ENCODE measurements at places on chromosomes 2 and 18. TPM values are rescaled to one million over a fixed set of nuclear protein-coding genes. Genes with fewer than 3 reads are reported as not detected.

FHOD3 gene
- total RNA-seq = not detected

GRCh38 chr2:169046440-169047151 lies 15.5 kb upstream of the ABCB11 start:
- H3K4me1 ChIP-seq = no peaks in the 10 kb centered on the region
- H3K4me3 ChIP-seq = no peak overlapping the region
- no peak overlapping the region for H3K27ac ChIP-seq
- no peaks in the 10 kb centered on the region for H3K36me3 ChIP-seq
- H3K27me3 ChIP-seq = no peaks in the 10 kb centered on the region

DNA sequence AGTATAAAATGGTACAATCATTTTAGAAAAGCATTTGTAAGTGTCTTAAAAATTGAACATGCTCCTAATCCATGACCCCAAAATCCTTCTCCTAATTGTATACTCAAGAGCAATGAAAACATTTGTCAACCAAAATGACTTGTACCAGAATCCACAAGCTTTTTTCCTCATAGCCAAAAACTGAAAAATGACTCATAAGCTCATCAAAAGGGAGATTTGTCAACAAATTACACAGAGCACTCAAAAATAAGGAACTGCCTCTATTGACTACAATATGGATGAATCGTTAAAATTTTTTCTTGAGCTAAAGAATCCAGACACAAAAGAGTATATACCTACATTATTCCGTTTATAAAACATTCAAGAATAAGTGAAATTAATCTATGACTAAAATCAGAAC lies 544.8 kb downstream of the ARHGAP15 start:
- H3K4me1 ChIP-seq = no peaks in the 10 kb centered on the region
- no peak overlapping the region for H3K27ac ChIP-seq
- peaks cover 4% of the 10 kb centered on the region for H3K36me3 ChIP-seq
- no peak overlapping the region for H3K4me3 ChIP-seq
- no peaks in the 10 kb centered on the region for H3K27me3 ChIP-seq
- no peak for DNase-seq

DNA sequence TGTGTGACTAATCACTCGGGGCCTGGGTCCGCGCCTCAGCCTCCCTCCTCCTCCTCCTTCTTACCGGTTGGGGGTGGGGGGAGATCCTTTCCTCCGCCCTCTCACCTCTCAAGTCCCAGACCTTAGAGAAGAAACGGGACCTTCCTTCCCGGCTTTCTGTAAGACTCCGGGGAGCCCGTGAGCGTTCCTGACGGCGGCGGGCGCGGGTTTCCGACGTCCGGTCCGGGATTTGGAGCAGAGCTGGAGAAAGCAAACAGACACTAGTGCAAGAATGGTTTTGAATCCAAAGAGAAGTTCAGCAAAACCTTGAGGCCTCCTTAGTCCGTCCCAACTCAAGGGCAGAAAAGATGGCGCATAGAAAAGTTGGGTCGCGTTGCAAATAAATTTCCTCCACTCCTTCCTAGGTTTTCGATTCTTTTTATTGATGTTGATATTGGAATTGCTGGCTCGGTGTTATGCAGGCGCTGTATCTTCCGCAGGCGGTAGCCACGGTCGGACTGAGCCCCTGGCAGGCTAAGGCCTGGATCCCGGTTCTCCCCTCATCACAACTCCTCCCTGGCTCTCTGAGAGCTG lies 2.0 kb downstream of the DLX1 start:
- H3K27ac ChIP-seq = no peak overlapping the region
- H3K36me3 ChIP-seq = no peaks in the 10 kb centered on the region
- peaks cover 57% of the 10 kb centered on the region for H3K4me1 ChIP-seq

- DNase-seq = no peak
- H3K27me3 ChIP-seq = no peaks in the 10 kb centered on the region
- H3K36me3 ChIP-seq = no peaks in the 10 kb centered on the region
- H3K4me3 ChIP-seq = no peak overlapping the region
- H3K27ac ChIP-seq = no peak overlapping the region
- H3K4me1 ChIP-seq = no peaks in the 10 kb centered on the region
These were observed 163.0 kb upstream of the PXDN start for GRCh38 chr2:1907291-1907690.

DNA sequence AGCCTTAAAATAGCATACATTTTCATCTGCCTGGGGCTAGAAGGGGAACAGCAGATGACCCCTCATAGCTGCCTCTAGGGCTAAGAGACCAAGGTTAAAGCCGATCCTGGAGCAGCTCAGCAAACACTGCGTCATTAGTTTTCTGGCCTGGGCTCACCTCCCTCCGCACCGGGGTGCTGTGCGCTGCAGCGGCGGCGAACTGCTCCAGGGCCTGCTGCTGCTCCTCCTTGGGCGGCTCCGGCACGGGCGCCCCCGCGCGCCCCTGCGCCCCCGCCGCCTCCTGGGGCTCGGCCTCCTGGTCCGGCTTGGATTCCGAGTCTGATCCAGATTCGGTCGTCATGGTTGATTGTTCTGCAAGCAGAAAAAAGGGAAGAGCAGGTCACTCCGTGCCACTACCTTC lies 55.0 kb downstream of the EPB41L3 start:
- H3K4me1 ChIP-seq = no peaks in the 10 kb centered on the region
- H3K36me3 ChIP-seq = no peaks in the 10 kb centered on the region
- H3K27ac ChIP-seq = no peak overlapping the region

- no peak for DNase-seq
- H3K4me3 ChIP-seq = no peak overlapping the region
- H3K27ac ChIP-seq = no peak overlapping the region
- no peaks in the 10 kb centered on the region for H3K4me1 ChIP-seq
These were observed 86.3 kb upstream of the FSHR start for GRCh38 chr2:49240608-49241007.

DNA sequence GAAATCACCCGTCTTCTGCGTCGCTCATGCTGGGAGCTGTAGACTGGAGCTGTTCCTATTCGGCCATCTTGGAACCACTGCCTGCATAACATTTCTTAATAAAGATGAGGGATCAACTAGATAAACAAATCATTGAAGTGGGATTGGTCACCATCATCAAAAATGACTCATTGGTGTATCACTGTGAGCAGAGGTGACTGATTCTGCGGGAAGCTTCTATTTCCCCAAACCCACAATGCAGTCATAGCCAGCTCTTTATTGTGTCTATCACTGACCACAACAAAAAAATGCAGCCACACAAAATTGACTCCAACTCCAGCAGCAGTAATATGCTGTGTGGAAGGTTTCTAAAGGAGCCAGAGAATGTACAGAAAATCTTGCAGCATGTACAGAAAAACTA lies 630.7 kb upstream of the HS6ST1 start:
- H3K36me3 ChIP-seq = no peaks in the 10 kb centered on the region
- H3K4me3 ChIP-seq = no peak overlapping the region
- H3K27ac ChIP-seq = no peak overlapping the region
- no peaks in the 10 kb centered on the region for H3K27me3 ChIP-seq

GRCh38 chr2:28391564-28392296 lies 928 bp upstream of the FOSL2 start:
- H3K27me3 ChIP-seq = no peaks in the 10 kb centered on the region
- peaks cover 29% of the 10 kb centered on the region for H3K4me1 ChIP-seq
- H3K36me3 ChIP-seq = no peaks in the 10 kb centered on the region
- no peak for DNase-seq
- peak overlapping the region; percentile 89 for H3K27ac ChIP-seq
- peak overlapping the region; percentile 75 for H3K4me3 ChIP-seq

Data from CD8-positive, alpha-beta memory T cell (primary cell).